ENCODE measurements at places on chromosomes 2 and 18. TPM values are rescaled to one million over a fixed set of nuclear protein-coding genes. Genes with fewer than 3 reads are reported as not detected.

Gene MGAT4A
- 1.2 TPM for total RNA-seq

Gene DSEL
- 0.44 TPM for total RNA-seq

Gene AQP12B
- not detected for total RNA-seq

Gene SRBD1
- total RNA-seq: 8.3 TPM

Gene UGT1A3
- total RNA-seq: 0.13 TPM

Gene CYS1
- total RNA-seq: 0.99 TPM

Gene STON1
- total RNA-seq: not detected

Gene SAG
- total RNA-seq: not detected

Gene SALL3
- not detected for total RNA-seq

Gene DHRS9
- total RNA-seq: 3.2 TPM

Gene FBXO36
- total RNA-seq: 1.0 TPM

Gene CACNB4
- 0.14 TPM for total RNA-seq

Gene SERPINB10
- not detected for total RNA-seq

Gene AOX1
- total RNA-seq: 2.9 TPM

Gene AMER3
- total RNA-seq: not detected

Gene RGPD3
- 0.19 TPM for total RNA-seq

Gene LYG2
- total RNA-seq: not detected

Gene ESPNL
- 0.13 TPM for total RNA-seq

Measured in A549 treated with CpdA at 1 μM for 4 hours (cell line).